Bronchial epithelial cell (primary cell): ENCODE measurements at places on chromosomes 11 and 22. TPM values are rescaled to one million over a fixed set of nuclear protein-coding genes. Genes with fewer than 3 reads are reported as not detected.

Gene FXYD2
- not detected in 2 replicates for total RNA-seq

GRCh38 chr11:16777613-16777975 is 39.1 kb downstream of the C11orf58 start:
- no peak for DNase-seq

Gene MAP6
- 0.13 TPM in 1 of 2 replicates, not detected in the other for total RNA-seq

DNA sequence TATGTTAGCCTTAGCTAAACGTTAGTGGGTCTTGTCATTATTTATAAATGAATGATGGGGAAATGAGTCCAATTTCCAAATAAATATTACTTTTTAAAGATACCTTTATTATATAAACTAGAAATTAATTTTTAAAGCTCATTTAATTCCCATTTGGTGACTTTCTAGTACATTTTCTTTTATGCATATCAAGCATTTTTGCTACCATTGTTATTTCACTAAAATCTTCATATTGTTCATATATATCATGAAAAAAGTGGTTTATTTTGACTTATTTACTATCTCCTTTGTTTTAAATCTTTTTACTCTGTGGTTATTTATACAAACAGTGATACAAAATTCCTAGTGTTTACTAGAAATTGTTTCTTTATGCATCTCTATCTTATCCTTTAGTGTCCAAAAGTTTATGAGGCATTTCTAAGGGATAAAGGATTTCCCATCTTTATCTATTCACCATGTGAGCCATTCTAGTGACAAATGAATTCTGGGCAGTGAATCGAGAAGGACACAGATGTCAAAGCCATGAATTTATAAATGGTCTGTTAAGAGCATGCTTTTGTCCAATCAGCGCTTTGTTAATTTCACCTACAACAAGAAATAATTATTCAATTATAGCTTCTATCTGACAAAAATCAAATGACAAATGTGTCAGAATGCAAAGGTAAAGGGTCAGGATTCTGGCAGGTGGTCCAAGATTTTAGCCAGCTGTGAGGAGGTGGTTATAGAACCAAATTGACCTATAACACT is 70.6 kb downstream of the PRMT3 start:
- DNase-seq = no peak

Gene VSIG2
- 0.53 and 2.0 TPM in 2 replicates for total RNA-seq

GRCh38 chr11:10441652-10442503 is 13.2 kb upstream of the AMPD3 start:
- peak; percentile 43 for DNase-seq

GRCh38 chr22:47406180-47406834 is 643.9 kb downstream of the TBC1D22A start:
- no peak for DNase-seq

- DNase-seq = no peak
Observed at GRCh38 chr11:134652586-134653255, 240.7 kb upstream of the B3GAT1 start.

Gene IL10RA
- total RNA-seq = 0.13 TPM in 1 of 2 replicates, not detected in the other

DNA sequence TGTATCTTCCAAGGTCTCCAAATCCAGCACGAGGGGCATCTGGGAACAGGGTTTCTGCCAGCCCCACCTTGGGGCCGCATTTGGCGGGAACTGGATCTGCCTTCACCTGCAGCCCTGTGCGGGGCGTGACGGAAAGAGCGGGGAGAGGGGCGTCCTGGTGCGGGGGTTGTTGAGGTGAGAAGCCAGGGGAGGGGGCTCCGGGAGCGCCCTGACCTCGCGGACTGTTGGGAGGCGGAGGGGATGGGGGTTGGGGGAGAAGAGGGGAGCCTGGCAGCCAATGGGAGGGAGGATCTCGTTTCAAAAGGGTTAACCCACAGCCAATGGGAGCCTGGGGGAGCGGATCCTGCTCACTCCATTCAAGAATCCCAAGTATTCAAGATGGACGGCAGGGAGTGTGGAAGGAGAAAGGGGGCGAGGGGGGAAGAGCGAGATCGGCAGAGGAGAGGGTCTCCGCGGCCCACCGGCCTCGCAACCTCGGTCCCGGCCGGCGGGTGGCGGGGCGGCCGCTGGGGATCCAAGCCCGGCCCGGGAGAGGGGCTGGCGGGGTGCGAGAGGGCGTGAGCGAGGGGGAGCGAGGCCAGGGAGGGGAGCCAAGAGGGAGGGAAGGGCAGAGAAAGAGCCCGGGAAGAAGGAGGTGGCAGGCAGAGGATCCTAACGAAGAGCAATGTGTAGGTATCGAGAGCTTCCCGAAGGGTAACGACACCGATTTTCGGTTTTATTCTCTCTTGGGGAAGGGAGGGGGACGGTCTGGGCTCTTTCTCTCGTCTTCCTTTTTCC is 11.5 kb downstream of the YPEL4 start:
- peak; percentile 77 for DNase-seq

DNA sequence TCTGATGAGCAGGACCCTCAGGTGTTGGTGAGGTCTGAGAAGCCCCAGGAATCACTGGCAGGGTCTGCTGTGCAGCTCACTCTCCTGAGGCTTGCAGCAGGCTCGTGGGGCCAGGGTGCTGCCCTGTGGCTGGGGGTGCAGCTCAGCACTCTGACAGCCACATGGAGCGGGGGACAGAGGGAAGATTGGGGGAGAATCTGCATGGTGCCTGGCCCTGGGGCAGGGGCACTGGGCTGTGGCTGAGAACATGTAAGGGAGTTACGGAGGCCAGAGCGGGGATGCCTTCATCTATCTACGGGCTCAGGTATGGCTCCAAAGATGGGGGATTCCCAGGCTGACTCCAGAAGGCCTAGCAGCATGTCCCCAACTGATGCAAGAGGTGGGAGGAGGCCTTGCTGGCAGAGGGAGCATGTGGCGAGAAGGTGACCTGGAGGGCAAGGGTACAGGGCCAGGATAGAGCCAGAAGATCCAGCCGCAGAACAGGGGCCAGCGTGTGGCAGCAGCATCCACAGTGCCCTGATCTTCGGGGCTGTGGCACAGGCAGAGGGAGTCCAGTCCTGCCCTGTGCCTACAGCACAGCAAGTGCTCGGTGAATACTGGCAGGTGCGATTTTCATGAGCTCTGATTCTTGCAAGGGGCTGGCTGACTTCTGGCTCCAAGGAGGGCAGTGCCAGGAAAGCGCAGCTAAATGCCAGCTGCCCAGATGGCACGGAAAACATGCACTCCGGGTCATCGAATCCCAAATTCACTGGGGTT is 184.7 kb downstream of the CTTN start:
- DNase-seq = no peak

DNA sequence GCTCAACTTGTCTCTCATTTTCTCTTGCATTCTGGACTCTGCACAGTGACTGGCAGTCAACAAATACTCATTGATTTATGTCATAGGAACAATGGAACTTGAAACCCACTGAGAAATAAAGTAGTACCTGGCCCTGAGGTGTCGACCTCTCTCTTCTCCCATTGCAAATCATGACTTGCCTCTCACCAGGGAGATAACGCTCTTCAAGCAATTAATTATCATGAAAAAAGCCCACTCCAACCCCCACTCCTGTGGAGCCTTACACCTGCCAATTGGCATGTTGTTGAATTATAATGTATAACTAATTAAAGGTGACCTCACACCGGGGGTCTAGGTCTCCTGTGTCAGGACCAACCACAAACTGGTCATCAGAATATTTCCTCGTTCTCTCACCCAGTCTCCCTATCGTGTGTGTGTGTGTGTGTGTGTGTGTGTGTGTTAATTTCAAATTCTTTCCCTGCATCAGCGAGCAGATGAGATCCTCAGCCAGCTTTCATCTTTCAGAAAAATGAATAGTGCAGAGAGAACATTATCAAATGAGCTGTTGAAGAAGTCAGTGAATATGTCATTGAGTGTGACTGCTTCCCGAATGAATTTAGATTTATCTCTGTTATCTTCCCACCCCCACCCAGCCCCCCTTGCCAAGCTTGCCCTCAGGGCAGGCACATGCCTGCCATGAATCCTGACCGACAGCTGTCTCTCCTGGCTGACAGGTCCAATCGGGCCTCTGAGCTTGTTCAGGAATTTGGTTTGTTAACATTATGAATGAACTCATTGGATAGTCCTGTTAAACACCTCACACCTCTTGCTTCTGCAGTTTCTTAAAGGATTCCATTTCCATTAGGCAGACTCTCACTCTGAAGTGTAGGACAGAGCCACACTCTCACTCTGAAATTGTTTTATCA is 357.4 kb downstream of the INSC start:
- DNase-seq = peak; percentile 13

Gene MYRF
- under 0.01 and 0.13 TPM in 2 replicates for total RNA-seq

Gene OLFML1
- not detected in 2 replicates for total RNA-seq

Gene LDHAL6A
- not detected in 2 replicates for total RNA-seq

GRCh38 chr22:19892925-19893324 is 38.3 kb upstream of the GNB1L start:
- DNase-seq = no peak

Gene NEFH
- total RNA-seq = under 0.01 and 0.13 TPM in 2 replicates

Gene MPEG1
- total RNA-seq = not detected in 2 replicates

GRCh38 chr11:77471558-77472193 is 2.2 kb downstream of the PAK1 start:
- peak; percentile 73 for DNase-seq

DNA sequence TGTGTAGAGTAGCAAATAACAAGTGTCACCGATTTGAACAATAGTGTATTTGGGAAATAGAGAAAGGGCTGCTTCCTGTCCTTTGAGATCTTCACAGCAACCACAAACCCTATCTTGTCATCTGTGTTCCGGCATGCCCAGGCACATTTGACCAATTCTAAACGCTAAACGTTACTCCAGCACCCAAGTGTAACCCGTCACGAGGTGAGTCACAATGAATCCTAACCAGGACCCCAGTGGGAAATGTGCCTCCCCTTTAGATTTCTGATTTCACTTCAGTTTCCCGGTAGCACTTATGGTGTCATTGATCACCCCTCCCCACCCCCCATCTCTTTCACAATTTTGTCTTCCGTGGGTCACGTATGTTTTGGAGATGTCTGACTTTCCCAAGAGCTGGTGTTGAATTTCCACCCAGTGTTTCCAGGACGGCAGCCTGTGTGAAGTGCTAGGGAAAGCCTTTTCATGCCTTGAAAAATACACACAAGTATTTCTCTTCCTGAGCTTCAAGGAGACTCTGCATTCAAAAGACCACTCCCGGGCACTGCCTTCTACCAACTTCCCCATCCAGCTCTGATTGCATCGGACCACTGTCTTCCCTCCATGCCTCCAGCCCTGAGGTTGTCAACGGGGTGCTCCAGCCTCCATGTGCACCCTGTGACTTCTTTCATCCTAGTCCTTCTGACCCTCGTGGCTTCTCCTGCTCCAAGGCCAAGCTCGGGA is 10.5 kb upstream of the C11orf24 start:
- peak; percentile 72 for DNase-seq

Gene NLRP10
- total RNA-seq = under 0.01 and 3.1 TPM in 2 replicates

Gene ELMOD1
- total RNA-seq = under 0.01 TPM in 1 of 2 replicates, not detected in the other

GRCh38 chr11:76653674-76654284 is 16.8 kb downstream of the LRRC32 start:
- no peak for DNase-seq

Gene FADS2
- 15.2 and 34.2 TPM in 2 replicates for total RNA-seq

DNA sequence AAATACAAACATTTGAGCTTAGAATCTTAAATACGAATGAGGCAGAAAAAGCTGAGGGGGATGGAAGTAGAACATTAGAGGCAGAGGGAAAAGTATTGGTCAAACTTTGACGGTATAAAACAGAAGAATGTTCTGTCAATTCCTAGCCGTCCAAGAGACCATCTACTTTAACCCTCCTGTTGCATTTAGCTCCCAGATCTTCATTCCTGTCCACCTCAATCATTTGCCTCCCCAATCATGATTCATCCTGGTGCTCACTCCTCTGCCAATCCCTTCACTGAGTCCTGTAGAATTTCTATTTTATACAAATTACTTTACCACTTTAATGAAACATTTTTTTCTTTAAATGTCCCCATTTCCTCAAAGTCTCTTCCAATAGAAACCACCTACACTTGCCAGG is 28.2 kb downstream of the C2CD3 start:
- peak; percentile 47 for DNase-seq

- peak; percentile 92 for DNase-seq
Observed at GRCh38 chr11:12769834-12770345, 95.7 kb downstream of the TEAD1 start.

DNA sequence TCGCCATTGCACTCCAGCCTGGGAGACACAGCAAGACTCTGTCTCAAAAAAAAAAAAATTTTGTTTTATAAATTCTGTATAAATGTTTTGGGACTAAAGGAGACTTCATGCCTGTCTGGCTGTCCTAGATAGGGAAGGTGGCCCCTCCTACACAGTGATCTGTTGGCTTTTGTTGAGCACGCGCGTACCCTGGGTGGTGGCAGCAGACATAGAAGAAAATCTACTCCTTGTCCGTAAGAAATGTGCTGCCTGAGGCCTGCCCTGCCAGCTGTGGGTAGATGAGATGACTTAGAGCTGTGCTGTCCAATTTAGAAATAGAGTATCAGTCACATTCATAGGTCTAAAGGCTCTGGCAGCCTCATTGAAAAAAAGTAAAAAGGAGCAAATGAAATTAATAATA is 37.0 kb downstream of the AP2A2 start:
- no peak for DNase-seq

Gene IL17REL
- not detected in 2 replicates for total RNA-seq

Gene MRGPRX3
- 0.13 TPM in 1 of 2 replicates, not detected in the other for total RNA-seq

Gene ANO9
- total RNA-seq = 7.4 and 9.2 TPM in 2 replicates

GRCh38 chr11:128906185-128907050 is 15.3 kb downstream of the KCNJ5 start:
- DNase-seq = no peak

DNA sequence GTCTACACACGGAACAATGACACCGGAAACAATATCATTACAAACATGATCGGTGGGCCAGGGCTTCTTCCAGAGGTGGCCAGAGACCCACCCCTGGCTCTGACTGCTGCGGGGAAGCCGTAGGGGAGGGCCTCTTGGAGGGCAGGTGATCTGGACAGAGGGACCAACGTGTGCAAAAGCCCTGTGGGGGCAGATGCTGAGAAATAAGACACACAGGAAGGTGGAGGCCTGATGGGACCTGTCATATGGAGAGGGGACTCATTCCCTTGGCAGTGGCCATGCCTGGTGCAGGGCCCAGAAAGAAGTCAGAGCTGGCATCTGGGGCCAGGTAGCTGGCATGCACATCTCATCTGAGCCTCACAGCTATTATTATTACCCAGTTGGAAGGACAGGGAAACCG is 1.1 kb downstream of the ALDH3B2 start:
- DNase-seq = no peak

DNA sequence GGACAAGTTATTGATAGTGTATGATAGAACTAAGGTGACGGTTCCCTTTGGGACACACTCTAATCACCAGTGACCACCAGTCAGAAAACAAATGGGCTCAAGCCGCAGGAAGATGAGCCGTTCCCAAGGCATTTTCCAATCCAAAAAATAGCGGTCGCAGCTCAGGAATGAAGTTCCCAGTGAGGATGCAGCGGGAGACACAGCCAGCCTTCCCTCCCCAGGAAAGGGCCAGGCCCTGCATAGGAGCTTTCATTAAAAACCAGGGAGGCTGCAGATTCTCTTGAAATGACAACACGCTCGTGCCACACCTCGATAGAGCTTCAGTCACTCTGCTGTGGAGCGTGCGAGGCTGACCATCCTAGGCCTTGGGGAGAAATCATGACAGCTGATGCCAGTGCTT is 65.8 kb upstream of the WNT7B start:
- no peak for DNase-seq

DNA sequence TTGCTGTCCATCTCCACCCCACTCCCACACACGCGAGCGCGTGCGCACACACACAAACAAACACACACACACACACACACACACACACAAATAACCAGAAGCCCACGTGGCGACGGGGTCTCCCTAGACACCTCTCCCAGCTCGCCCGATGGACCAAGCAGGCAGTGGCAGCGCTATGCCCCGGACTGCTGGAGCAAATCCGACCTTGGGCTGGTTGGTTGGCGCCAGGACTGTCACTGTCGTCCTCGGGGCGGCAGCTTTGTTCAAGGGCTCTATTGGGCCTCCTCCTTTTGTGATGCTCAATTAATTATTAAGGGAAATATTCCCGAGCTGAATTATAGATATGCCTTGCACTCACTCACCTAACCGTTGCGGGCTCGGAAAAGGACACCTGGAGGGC is 1.7 kb upstream of the KCNA4 start:
- no peak for DNase-seq

Gene CRYBB2
- not detected in 2 replicates for total RNA-seq
